T-cell (primary cell): ENCODE measurements at places on chromosomes 1 and 21. TPM values are rescaled to one million over a fixed set of nuclear protein-coding genes. Genes with fewer than 3 reads are reported as not detected.

GRCh38 chr1:209266590-209267205 lies 316.8 kb upstream of the CAMK1G start:
- DNase-seq, result no peak

GRCh38 chr1:241332987-241333386 lies 24.0 kb downstream of the RGS7 start:
- DNase-seq, result no peak

GRCh38 chr1:202248861-202249260 lies 55.3 kb downstream of the LGR6 start:
- no peak for DNase-seq

- no peak for DNase-seq
Observed at GRCh38 chr1:92832537-92833114, 786 bp downstream of the RPL5 start.

DNA sequence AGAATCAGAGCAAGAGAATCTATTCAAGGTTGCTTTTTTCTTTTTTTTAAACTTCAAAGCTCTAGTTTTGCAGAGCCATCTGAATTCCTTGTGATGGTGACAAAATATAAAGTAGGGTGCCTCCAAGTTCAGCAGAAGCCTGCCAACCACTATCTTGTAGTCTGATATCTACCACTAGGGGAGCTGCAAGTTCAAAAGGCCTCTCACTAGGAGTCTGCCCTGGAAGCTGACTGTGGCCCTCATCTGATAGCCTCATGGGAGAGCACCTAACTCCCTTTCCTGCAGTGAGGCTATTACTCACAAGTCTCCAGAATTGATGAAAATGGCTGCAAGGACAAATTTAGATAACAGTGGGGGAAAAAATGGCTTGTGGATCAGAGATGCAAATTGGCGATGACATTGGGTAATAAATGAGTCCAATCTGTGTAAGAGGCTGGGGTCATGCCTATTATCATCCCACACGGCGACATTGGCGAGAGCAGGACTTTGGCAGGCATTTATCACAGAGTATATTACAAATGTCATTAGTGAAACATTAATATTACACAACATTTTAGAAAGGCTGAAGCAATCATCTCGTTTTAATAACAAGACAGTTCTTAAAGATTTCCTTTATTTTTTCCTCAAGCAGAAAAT lies 10.7 kb upstream of the ZP4 start:
- no peak for DNase-seq

DNA sequence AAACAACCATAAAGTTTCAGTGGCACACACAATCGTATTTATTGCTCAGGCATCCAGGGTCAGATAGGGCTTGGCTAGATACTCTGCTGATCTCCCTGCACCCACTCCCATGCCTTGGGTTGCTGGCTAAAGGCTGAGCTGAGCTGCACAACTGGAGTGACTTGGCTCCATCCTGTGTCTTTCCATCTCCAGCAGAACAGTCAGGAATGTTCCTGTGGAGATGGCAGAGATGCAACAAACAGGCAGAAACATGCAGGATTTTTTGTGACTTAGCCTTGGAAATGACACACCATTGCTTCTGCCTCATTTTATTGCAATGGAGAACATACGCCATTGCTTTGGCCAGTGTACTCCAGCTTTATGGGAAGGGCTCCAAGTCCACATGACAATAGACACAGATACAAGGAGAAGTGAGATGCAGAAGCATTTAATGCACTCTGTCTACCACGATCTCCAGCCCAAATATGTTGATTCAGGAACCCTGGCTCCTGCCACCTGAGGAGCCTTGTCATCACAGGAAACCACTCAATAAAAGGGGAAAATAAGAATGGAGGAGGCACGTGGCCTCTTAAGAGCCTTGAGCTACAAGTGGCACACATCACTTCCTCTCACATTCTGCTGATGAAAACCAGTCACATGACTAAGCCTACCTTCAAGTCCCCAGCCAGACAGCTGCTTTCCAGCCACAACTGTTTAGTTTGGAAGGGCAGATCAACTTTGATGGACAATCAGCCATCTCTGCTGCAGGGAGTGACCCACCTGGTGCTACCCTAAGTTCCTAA lies 10.1 kb upstream of the GUCA2B start:
- no peak for DNase-seq

GRCh38 chr1:11318982-11319381 lies 46.0 kb downstream of the UBIAD1 start:
- no peak for DNase-seq

GRCh38 chr1:42179900-42180329 lies 15.4 kb upstream of the GUCA2A start:
- DNase-seq, result no peak

- peak; percentile 26 for DNase-seq
Observed at GRCh38 chr1:17059391-17060305, 5.8 kb upstream of the SDHB start.

GRCh38 chr21:45293220-45293725 lies 5.6 kb upstream of the POFUT2 start:
- no peak for DNase-seq

DNA sequence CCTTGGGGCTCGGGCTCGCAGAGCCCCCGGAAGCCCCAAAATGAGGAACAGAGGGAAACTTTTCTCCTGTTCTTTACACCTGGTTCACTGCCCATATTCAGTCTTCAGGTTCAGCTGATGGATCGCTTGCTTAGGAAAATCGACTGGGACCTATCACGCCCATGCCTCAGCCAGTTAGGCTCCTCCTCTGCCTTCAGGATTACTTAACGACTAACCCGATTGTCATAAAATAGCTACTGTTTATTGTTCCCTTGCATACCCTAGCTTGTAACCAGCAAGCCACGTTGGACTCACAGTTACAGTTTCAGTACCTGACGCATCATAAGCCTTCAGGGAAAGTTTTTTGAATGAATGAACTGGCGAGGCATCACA lies 692 bp downstream of the TARDBP start:
- DNase-seq, result no peak

DNA sequence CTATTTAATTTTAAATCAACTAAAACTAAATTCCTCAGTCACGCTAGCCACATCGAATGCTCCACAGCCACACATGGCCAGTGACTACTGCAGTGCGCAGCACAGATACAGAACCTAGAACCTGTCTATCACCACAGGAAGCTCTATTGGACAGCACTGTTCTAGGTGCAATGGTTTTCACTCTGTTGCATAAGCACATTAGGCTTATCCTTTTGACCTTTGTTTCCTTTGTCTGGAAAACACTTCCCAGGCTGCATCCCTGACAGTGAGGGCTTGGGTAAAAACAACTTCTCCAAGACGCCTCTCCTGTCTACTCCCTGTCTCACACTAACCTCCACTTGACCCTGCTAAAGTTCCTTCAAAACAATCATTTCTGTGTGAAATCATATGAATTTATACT lies 33.6 kb upstream of the RAP1GAP start:
- DNase-seq, result no peak

- no peak for DNase-seq
Observed at GRCh38 chr1:66043186-66043585, 250.5 kb downstream of the PDE4B start.

DNA sequence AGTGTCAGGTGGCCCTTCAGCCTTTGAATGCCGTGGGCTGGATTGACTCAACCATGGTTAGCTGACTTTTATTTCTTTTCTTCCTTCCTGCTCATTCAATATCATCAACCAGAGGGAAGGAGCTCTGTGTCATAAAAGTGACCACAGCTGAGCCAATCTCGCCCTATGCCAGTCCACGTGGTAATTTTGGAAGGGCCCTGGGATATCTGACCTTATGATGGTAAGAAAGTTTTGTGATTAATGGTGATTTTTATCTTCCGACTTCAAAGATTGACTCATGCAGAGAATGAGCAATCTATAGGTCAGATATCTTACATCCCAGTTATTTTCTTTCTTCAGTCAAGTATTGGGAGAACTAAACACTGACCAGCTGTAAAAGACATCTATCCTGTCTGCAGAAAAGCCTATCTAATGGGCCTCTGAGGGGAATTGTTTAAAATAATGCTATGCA lies 170.3 kb downstream of the ZC3H11B start:
- no peak for DNase-seq

GRCh38 chr1:181084606-181084969 lies 3.9 kb upstream of the IER5 start:
- DNase-seq, result no peak

DNA sequence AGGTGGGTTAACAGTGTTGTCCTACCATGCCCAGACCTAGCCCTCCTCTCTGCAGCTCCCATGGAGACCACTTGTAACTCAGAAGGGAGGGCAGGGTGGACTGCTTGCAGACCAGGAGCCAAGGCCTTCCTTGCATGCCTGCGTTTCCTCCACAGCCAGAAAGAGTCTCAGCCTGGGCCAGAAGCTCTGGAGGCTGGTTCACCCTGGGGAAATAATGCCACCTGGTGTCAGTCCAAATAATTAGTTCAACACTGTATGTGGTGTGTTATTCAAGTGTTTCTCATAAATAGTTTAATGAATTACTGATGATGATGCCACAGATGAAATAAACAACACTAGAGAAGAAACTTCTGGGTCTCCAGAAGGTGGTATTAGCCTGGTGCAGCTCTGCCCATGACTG lies 16.9 kb upstream of the VANGL1 start:
- DNase-seq, result no peak

GRCh38 chr1:155083052-155083541 lies 4.5 kb downstream of the EFNA3 start:
- DNase-seq, result no peak

DNA sequence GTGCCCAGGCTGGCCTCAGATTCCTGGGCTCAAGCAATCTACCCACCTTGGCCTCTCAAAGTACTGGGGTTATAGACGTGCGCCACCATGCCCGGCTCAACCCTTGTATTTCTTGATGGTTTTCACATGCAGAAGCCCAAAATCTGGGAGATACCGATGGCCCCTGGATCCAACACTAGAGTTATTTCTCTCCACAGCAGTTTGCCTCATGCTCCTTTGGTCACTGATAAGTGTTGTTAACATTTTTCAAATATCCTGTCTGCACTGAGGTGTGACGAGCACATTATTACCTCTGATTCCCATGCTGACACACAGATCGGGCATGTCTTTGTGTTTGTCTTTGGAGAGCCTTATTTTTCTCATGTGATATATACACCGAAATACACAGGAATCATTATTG lies 107.0 kb downstream of the KIF26B start:
- no peak for DNase-seq

- peak; percentile 47 for DNase-seq
Observed at GRCh38 chr1:179002552-179003345, 22.9 kb upstream of the FAM20B start.

DNA sequence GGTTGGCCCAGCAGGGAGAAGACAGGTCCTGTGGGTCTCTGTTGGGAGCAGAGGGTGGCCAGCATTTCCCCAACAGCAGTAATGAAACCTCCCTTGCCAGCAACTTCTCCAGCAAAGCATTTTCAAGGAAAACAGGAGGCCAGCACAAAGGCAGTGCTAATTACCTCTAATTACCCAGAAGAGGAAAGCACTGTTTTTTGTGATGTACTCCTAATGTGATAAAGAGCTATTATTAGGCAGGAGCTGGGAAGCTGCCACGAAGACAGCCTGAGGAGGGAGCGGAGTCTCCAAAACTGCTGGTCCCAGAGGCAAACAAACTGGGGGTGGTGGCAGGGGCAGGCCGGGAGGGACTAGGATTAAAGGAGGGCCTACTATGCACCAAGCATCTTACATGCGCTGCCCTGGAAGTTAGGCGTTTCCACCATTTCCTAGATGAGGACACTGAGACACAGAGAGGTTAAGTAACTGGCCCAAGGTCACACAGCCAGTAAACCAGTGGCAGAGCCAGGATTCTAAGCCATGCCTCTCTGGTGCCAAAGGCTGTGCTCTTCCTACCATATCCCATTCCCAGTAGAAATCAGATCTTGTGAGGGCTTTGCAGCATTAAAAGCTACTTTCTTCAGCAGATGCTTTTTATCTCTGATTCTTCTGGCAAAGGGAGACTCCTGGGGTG lies 24.5 kb downstream of the HTR6 start:
- DNase-seq, result no peak

DNA sequence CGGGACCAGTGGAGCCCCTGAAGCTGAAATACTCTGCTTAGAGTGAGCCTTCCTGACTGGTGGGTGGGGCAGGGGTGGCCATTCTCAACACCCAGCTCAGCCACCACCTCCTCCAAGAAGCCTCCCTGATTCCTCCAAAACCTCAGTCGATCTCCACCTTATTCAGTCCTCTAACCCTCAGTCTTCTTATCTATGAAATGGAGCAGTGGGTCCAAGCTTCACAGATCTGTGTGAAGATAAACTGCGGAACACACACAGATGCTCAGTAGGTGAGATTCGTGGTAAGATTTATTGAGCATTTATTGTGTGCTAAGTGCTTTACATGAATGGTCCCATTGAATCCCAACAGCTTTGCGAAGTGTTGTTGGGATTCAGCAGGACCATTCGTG lies 93.1 kb upstream of the RUNX3 start:
- no peak for DNase-seq

DNA sequence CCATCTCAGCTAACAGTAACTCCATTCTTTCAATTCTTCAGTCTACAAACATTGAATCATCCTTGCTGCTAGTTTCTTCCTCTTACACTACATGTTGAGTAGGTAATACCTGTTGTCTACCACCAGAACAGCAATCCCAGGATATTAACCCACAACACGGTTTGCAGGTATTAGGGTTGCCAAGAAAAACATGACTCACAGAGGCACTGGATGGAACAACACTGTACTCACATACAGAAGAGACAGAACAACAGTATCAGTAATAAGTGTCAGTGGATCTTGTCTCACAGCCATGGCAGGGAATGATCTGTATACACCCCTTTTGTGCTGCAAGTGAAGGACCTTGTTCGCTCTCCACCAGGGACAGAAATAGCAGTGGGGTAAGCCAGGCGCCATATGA lies 212.1 kb downstream of the GPR52 start:
- DNase-seq, result no peak

- DNase-seq, result no peak
Observed at GRCh38 chr1:30323352-30323751, 400.0 kb downstream of the MATN1 start.

DNA sequence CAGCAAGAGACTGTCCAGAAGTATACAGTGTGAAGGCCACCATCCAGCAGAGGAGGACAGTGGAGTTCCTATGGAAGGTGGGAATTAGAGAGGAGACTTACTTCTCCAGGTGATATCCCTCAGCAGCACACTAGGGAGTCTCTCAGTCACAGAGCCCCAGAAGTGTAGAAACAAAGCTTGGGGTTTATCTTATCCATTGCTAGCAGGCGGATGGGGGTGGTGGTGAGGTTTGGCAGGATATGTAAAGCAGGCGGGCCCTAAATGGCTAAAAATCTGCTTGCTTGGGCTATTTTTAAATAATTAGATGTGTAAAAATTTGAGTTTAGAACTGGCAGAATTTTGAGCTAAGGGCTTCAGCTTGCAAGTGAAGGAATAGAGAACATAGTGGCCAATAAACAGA lies 50.1 kb upstream of the RGS18 start:
- DNase-seq, result no peak

The ZC3H11A gene
- total RNA-seq, result 85.6 TPM

The SLC50A1 gene
- total RNA-seq, result 30.8 TPM

The KRTAP13-2 gene
- total RNA-seq, result not detected

The TNNI3K gene
- not detected for total RNA-seq

The TNFAIP8L2 gene
- 39.8 TPM for total RNA-seq

The SYT11 gene
- total RNA-seq, result 9.0 TPM

The SLC25A34 gene
- total RNA-seq, result 2.9 TPM

The BACE2 gene
- total RNA-seq, result 0.57 TPM
